MV-4-11 (cell line): ENCODE measurements at places on chromosomes 11 and 22.

DNA sequence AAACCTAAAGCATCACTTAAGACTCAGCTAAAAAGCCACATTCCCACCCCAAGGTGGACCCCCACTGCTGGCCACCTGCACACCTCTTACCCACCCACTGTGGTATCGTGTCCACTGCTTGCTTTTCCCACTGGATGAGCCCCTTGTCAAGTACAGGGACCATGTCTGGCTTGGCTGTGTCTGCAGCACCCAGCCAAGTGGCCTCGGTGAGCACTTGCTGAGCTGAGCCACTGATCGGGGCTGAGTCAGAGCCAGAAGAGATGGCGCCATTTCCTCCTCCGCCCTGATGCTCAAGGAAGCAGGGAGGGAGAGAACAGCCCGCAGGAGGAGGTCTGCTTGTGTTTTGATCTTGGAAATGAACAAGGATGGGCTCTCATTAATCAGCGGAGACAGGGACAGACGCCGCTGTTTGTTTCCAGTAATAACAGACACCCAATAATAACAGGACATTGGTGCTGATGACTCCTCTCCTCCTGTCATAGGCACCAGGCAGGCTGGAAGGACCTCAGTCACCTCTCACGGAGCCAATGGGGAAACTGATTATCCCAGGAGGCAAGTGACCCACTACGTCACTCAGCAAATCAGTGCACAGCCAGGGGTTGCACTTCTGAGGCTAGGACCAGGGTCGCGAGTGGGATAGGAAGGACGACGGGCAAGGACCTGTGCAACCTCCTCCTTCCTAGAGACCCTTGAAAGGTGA, 85.2 kb upstream of the RTL6 start:
- DNase-seq: peak; percentile 19

- no peak for DNase-seq
Observed at GRCh38 chr11:103659206-103659618, 377.2 kb upstream of the DDI1 start.

- DNase-seq: peak; percentile 16
Observed at GRCh38 chr11:43751726-43752125, 71.2 kb downstream of the HSD17B12 start.

DNA sequence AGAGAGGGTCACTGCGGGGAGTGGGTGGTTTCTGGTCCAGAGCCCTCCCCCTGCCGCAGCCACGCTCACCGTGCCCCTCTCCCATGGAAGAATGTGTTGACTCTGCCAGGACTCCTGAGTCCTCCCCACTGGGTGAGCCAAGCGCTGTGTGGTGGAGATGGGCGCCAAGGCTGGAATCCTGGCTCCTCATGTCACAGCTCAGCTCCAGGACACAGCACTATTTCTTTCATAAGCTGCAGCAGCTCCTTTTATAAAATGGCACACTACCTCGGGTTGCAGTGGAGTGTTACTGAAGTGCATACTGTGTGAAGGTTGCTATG, 83.9 kb downstream of the FEZ1 start:
- no peak for DNase-seq

DNA sequence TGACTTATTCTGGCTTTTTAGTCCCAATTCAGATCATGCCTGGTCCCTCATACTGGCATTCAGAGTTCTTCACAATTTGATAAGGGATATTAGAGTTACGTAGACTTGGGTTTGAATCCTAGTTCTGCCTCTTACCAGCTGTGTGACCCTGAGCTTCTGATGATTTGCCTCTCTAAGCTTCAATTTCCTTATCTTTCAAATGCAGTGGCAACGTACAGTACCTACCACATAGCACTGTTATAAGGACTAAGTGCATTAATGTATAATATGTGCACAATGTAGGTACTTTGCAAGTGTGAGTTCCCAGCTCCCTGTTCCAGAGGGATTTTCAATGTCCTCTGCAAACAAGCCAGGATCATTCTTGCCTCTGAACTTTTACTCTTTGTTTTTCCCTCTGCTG, 7.3 kb downstream of the RHOG start:
- no peak for DNase-seq

GRCh38 chr22:48594016-48594756, 1233.5 kb downstream of the BRD1 start:
- no peak for DNase-seq

DNA sequence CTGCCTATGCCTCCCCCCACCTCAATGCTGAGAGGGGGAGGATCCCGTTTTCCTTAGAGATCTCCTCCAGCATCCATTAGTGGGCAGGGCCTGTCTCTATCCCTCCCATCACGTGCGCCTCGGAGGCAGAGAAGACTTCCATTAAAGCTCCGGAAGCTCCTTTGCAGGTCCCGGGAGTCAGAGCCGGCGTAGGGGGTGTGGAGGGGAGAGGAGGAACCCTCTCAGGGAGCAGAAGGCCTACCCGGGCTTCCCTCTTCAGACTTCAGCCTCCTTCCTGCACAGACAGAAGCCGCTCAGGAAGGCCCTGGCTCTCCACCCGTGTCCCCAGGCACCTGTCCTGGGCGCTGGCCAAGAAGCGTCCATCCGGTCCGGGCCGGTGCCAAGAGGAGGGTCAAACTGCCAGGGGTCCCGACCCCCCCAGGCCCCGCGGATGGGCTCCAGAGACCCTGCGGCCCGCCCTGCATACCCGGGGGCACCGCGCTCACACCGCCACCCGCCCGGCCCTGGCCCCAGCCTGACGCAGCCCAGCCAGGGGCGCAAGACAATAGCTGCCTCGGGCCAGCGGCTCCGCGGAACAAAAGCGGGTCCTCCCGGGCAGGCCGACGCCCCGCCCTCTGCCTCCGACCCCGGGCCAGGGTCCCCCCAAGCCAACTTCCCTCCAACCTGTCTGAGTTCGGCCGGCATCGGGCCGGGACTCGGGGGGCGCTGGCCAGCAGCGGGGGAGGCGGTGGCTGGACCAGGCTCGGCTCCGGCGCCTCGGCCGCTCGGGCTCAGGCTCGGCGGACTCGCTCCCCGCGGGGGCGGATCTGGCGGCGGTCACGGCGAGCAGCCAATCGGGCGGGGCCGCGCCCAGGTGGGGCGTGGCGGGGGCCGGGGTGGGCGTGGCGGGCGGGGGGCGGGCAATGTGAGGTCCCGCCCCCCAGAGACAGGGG, 29.9 kb downstream of the ARVCF start:
- peak; percentile 21 for DNase-seq

DNA sequence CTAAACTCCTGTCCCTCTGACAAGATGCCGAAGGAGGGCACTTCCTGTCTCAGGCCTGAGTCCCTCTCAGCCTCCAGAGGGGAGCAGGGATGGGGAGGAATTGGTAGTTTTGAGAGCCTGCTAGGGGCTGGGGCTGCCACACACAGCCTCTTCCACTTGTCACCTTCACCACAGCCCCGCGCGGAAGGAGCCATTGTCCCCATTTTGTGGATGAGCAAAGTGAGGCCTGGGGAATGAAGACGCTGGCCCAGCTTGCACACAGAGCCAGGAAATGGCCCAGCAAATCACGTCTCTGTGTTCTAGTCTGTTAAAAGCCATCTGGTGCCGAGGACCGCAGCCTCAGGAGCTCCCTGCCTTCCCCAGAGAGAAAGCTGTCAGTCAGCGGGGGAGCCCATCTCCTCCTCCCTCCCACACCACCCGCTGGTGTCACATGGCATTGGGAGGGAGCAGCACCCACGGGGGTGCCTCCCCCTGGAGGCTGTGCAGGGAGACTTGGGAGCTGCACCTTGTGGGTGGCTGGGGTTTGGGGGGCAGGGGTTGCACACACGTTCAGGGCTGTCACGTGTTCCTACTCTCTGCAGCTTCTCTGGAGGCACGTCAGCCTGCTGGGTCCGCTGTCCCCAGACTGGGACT, 34.6 kb downstream of the RASD2 start:
- no peak for DNase-seq

GRCh38 chr11:104668797-104669463, 229.3 kb downstream of the CASP12 start:
- DNase-seq: peak; percentile 94

GRCh38 chr22:31742115-31742514, 7.8 kb downstream of the PRR14L start:
- DNase-seq: peak; percentile 54

GRCh38 chr11:121890946-121891515, 225.0 kb downstream of the BLID start:
- DNase-seq: peak; percentile 76

GRCh38 chr11:68314203-68315170, 2.1 kb downstream of the LRP5 start:
- no peak for DNase-seq

DNA sequence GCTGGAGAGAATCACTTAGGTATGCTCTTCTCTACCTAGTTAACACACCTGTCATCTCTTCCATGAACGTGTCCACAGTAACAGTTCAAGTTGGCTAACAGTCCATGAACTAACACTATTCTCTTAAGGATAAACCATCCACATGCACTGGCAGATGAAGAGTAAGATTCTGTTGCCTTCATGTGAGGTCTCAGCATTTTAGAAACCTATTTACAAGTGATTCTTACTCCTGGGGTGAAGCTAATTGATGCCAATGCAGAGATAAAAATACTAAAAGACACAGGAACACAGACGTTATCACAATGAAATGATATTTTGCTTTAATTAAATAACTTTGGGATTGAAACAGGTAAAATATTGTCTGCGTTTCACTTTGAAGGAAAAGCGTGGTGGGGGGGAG, 1.3 kb downstream of the LRRC4C start:
- DNase-seq: no peak

DNA sequence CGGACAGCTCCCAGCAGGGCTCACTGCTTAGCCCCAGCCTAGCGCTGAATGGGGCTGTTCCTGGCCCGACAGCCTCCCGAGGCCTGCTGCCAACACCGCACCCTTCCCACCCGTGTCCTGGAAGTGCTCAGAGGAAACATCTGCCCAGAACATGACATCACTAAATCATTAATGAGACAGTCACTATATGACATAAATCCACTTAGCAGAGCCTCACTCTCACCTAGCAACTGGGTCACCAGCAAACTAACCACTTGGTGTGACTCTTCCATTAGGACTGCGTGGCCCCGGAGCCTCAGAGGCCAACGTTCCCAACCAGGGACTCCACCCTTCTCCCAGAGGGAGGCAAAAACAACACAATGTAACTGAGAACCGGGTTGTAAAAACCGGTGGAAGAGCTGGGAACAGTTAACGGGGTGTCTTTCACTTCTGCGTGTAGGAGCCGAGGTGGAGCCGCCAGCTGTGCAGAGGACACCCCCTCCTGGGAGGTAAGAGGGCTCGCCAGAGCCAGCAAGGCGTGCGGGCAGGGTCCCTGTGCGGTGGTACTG, 21.4 kb upstream of the PACSIN2 start:
- no peak for DNase-seq

GRCh38 chr11:111602865-111603610, 789 bp downstream of the SIK2 start:
- DNase-seq: no peak

DNA sequence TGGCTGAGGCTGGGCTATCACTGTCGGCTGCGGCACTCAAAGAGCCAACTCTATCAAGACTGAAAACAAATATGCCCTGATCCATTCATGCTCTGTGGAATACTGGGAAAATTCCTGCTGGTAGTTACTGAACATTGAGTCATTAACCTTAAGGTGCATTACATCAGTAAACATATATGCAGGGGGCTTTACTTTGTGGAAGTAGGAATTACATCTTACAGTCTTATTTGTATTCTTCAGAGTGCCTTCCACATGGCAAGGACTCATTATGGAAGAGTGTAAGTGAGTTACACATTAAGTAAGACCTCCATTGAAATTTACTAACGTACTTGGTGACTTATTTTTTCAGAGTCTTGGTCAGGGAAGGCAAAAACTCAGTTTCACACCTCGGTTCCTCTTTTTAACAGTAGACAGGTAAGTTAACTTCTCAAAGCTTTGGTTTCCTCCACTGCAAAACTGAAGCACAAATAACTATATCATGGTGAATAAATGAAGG, 4.5 kb downstream of the OR5B21 start:
- DNase-seq: peak; percentile 10

DNA sequence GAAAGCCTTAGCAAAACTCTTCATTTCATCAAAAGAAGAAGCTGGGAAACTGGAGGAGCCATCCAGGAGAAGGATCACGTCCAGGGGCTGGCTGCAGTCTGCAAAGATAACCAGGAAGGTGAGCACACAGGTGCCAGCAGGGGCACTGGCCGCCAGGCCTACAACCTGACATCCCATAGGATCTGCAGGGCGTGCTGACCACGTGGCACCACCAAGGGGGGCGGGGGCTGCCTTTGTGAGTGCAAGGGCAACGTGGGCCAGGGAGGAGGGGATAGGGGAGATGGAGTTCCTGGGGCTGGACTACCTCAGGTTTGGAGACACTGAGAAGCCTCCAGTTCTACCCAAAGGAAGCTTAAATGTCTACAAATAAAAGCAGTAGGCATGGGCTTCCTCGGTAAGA, 102.7 kb upstream of the CCT8L2 start:
- DNase-seq: no peak

GRCh38 chr22:23137905-23138561, 3.8 kb downstream of the RSPH14 start:
- peak; percentile 89 for DNase-seq

DNA sequence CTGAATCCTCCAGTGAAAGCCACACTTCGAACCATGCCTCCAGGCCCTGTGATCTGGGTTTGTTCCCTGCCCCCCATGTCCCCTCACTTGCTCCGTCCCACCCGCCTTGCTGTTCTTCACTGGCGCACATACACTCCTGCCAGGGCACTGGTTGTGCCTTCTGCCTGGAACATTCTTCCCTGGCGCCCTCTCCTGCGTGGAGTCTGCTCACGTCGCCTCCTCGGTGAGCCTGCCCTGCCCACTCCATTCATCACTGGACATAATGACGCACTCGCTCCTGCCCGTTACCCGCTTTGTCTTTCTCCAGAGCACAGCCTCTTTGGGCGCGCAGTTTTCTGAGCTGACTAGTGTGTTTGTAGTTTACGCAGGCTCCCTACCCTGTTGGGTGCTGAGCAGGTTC, 21.0 kb upstream of the MIEF1 start:
- no peak for DNase-seq

- peak; percentile 55 for DNase-seq
Observed at GRCh38 chr11:64318766-64319761, 1.1 kb downstream of the PRDX5 start.

- DNase-seq: no peak
Observed at GRCh38 chr22:48241658-48242057, 1479.2 kb downstream of the TBC1D22A start.

GRCh38 chr22:30885001-30885366, 83.6 kb downstream of the MORC2 start:
- no peak for DNase-seq

DNA sequence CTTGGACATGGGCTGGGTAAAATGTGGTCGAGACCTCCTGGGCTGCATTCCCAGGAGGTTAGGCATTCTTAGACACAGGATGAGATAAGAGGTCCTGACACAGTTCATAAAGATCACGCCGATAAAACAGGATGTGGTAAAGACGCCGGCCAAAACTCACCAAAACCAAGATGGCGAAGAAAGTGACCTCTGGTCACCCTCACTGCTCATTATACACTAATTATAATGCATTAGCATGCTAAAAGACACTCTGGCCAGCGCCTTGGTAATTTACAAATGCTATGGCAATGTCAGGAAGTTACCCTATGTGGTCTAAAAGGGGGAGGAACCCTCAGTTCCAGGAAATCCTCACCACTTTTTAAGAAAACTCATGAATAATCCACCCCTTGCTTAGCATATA, 983.3 kb downstream of the OPCML start:
- peak; percentile 8 for DNase-seq
